GM12865 (cell line): ENCODE measurements at places on chromosomes 13 and 19.

DNA sequence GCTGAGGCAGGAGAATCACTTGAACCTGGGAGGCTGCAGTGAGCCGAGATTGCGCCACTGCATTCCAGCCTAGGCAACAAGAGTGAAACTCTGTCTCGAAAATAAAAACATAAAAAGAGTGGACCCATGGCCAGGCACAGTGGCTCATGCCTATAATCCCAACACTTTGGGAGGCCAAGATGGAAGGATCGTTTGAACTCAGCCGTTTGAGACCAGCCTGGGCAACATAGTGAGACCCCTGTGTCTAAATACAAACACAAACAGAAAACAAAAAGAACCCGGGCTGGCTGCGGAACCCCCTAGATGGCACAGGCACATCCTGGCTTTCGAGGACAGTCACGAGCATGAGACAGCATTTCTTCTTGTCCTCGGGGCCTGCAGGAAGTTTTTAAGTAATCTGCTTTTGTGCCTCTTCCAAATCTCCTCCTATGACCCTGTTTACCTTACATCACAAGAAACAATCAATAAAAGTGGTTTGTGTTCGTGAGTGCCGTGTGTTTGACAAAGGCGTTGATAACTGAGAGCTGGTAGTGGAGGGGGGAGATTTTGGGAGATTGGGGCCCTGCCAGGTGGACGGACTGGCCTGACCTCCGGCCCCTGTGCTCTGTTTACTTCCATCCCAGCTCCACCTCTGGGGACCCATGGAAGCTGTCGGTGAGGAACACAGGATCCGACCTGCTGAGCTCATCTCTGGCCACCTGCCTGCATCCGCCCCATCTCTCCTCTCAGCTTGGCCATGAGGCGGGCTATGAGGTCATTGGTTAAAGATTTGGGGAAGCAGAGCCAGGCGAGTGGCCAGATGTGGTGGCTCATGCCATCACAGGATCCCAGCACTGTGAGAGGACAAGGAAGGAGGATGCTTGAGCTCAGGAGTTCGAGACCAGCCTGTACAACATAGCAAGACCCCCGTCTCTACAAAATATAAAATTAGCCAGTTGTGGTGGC lies 5.9 kb upstream of the GDF15 start:
- DNase-seq: no peak

GRCh38 chr13:98664047-98664446 lies 87.1 kb upstream of the STK24 start:
- DNase-seq: no peak

- DNase-seq: no peak
Observed at GRCh38 chr13:99122171-99122570, 78.5 kb upstream of the UBAC2 start.

- no peak for DNase-seq
Observed at GRCh38 chr19:5339950-5340636, 519 bp downstream of the PTPRS start.

DNA sequence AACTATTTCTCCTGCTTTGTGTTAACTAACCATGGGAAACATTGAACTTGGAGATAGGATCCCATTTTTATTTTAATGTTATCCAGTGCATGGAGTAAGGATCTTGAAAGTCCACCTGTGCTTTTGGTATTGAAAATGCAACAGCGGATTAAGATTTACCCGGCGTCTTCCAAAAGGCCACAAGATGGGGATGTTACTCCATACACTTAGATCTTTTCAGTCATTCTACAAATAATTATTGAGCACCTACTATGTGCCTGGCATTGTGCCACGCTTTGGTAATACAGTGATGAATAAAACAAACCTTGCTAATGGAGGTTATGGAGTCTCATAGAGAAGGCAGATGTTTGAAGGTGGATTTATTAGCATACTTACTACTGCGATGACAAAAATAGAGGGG lies 56.9 kb downstream of the RFC3 start:
- no peak for DNase-seq

- no peak for DNase-seq
Observed at GRCh38 chr19:32581705-32582179, 752 bp downstream of the PDCD5 start.

DNA sequence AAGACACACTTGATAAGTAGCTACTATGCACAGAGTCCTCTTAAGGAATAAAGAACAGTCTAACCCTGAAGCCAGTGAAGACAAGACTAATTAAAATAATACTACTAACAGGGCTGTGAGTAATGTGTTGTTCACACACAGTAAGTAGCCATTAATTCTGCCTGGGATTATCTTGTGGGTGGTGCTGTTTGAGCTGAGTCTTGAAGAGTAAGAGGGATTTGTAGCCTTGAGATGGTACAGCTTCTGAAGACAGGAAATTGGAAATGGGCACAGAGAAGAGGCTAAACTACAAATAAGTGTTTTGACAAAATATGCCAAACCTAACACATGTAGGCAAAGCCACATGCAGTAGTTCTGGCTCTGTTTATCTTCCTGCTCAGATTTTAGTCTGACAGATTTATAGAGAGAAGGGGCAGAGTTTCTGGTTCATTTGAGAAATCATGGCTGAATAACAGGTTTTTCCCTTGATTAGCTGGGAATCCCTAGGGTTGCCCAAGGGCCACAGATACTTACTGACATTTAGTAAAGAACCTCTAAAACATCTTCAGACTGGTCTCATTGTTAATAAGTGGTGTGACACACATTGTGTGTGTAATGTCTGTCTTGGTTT lies 38.0 kb downstream of the ITGBL1 start:
- DNase-seq: no peak

- DNase-seq: peak; percentile 38
Observed at GRCh38 chr19:47005873-47006272, 13.8 kb upstream of the NPAS1 start.

GRCh38 chr19:44260695-44261446 lies 1.2 kb downstream of the ZNF233 start:
- DNase-seq: no peak

DNA sequence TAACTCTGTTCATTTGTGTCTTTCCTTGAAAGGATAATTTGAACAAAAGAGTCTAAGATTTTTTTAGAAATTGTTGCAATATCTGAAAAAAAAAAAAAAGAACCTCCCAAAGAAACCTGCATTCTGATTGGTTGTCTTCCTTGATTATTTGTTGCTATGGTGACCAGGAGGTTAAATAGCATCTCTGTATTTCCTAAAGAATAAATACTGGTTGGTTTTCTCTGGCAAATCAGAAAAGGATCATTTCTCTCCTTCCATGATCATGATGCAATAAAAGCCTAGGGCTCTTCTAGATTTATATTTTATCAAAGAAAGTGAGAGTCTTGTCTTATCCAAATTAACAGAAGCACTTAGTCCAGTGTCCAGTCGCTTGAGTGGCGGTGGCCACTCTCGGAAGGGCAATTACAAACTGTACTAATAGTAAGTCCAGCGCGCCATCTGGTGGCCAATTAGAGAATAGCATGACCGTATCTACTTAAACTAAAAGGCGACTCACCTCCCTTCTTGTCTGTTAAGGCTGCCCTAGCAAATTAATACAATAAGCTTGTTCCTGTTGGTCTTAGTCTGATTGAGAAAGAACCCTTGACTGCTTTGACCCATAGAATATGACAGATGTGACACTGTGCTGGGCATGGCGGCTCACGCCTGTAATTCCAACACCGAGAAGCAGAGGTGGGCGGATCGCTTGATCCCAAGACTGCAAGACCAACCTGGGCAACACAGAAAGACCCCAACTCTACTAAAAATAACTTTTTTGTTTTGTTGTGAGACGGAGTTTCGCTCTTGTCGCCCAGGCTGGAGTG lies 47.0 kb upstream of the PNMA8B start:
- peak; percentile 85 for DNase-seq

DNA sequence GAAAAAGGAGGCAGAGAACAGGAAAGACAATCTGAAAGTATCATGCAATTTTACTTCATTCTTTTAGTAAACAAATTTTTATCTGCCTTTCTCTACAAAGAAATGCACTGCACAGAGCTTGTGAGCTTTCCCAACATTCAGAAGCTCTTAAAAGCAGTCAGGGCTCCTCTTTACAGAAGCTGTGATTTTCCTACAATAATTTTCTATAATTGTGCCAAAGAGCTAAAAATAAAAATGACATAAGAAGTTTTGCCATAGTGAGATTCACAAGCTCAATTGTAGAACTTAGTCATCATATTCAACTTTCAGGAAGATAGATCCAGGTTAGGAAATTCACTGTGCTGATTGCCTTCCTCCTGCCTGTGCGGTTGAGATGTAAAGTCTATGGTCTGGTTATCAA lies 341.4 kb downstream of the PCDH9 start:
- no peak for DNase-seq

DNA sequence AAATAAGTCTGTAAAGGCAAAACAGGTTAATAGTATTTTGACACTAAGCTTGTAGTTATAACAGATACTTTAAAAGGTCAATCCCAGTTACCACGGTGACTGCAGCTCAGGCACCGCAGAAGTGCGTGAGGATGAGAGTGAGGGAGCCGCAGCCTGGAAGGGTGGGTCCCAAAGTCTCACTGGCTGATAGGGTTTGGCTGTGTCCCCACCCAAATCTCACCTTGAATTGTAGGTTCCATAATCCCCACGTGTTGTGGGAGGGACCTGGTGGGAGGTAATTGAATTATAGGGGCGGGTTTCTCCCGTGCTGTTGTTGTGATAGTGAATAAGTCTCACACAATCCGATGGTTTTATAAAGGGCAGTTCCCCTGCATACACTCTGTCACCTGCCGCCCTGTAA lies 40.0 kb upstream of the GAS6 start:
- no peak for DNase-seq

DNA sequence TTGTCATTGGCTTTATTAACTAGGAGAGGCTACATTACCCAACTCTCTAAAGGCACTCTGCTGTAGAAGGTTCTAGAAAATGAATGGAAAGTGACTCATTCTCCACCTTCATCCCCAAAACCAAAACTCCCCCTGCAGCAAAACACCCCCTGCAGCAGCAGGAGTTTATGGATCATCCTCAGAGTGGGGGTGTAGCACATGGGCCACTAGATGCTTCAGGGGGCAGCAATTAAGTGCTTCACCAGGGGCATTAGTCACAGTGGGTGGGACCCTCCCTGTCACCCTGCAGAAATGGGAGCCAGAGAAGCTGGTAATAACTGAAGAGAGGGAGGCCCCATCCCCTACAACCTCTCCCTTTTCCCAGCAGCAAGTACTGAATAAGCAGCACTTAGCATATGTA lies 64.5 kb upstream of the MED4 start:
- DNase-seq: no peak

DNA sequence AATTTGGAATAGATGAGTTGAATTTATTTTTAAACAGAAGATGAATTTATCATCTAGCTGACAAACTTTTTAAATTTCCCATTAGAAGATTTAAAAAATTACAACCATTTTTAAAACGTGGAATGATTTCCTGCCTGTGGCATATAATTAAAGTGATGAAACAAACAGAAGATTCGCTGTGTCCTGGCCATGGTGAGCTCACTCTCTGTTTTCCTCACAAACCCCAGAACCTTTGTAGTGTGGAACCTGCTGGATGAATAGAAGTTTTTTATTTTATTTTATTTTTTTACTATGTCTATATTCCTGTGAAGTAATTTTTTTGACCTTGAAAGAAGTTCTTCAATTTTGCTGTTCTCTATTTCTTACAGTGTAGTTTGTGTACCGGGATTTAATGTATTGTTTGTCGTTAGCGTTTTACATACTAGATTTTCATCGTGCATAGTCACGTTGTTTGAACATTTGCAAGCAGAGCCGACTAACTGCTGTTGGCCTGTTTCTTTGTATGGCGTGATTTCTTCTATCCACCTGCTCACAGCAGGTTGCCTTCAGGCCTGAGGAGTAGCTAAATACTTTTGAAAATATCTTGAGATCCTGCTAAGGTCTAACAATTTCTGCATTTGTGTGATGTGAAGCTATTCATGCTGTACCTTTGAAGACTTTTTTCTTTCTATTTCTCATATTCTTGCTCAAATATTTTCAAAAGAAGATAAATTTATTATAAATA lies 149.2 kb downstream of the GGACT start:
- no peak for DNase-seq

DNA sequence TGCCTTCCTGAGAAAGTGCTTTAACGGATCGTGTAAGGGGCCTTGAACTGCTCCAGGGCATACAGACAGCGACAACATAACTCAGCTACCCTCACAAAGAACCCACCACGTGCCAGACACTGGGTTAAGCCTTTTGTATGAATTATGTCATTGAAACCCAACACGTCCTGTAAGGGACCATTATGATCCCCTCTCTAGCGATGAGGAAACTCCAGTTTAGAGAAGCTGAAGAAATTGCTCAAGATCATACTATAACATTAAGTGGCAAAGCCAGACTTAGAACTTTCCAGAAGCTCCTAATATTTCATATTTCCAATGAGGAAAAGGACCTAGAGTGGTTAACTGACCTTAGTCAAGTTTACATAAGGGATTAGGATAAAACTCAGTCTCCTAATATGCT lies 57.0 kb upstream of the RAP2A start:
- DNase-seq: no peak

GRCh38 chr19:48716562-48717291 lies 2.8 kb downstream of the MAMSTR start:
- DNase-seq: no peak

DNA sequence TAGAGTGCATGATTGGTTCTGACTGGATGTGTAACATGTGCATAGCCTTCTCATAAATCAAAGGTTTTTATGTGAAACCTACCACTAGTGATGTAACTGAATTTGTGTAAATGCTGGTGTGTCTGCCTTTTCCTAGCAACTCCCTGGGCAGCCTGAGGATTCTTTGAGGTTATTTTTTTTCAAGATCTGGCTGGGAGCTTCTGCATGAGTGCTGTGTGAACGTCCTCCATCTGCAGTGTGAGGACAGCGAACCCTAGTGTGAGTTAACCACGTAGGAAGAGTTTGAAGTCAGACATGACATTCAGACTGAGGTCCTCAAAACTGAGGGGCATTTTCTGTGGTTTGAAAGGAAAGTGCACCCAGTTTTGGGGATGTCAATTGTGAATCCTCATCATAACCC lies 39.9 kb downstream of the DPRX start:
- DNase-seq: no peak

- no peak for DNase-seq
Observed at GRCh38 chr19:29547981-29548380, 22.2 kb downstream of the VSTM2B start.

DNA sequence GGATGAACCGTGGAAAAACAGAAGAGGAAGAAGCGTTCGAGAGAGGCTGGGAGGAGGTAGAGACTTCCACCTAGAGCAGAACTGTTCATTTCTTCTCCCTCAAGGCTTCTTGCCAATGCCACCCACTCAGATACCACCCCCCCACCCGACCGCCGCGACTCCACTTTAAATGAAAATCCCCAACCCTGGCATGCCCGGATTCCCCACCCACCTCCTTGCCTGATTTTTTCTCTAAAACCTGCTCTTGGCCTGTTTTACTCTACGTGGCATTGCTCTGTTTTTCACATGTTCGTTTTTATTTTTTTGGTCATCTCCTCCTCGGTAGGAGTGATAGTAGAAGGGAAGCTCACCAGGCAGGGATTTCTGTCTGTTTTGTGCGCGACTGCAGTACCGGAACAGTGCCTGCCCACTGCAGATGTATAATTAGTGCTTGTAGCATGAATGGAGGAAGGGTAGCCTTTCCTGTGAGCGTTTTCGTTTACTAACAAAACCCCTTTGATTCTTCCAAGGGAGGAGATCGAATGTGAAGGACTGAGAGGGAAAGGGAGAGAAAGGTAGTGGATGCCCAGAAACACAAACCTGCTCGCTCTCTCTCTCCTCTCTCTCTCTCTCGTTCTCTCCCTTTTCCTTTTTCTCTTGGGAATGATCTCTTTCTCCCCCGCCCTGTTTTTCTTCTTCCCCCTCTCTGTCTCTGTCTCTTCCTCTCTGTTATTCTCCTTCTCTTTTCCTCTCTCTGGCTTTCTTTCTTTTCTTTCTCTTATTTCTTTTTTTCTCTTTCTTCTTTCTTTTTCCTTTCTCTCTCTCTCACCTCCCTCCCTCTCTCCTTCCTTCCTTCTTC lies 2.2 kb downstream of the CD70 start:
- DNase-seq: peak; percentile 71

- peak; percentile 85 for DNase-seq
Observed at GRCh38 chr13:29081036-29081435, 260.9 kb downstream of the MTUS2 start.
